MM.1S (cell line): ENCODE measurements at places on chromosomes 4 and X.
A peak's percentile ranks its signal among the peaks of the same experiment; 100 is the strongest.

- DNase-seq, result no peak
Observed at GRCh38 chrX:135389717-135390116, 32.0 kb upstream of the SMIM10L2A start.

DNA sequence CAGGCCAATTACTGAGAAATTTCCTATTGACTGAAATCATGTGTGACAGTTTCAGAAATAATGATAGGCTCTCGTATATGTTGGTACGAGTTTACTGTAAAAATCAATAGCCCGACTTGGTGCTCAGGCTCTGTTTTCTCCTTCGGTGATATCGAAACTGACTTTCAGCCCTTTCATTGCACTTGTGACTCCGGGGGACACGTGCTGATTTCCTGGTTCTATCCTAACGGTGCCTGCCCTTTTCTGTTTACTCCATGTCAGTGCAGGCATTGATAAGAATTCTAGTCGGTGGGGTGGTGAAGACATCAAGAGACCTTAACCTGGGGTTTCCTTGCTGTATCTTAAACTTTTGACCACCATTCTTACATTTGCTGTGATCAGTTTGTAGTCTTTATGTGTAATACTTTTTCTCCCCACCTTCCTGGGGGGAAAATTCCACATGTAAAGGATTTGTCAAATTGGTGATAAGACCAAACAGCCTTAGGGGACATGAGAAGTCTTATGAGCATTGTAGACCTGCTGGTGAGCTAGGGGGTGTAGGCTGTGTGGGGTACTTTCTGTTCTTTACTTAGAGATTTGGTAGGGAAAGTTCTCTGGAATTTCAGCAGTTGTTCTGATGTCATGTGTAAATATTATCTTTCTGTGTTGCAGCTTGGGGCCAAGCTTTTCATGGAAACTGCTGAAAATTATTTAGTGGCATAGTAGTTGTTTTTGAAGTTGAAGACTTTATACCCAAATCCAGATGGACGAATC is 52.7 kb downstream of the TMEM131L start:
- no peak for DNase-seq

DNA sequence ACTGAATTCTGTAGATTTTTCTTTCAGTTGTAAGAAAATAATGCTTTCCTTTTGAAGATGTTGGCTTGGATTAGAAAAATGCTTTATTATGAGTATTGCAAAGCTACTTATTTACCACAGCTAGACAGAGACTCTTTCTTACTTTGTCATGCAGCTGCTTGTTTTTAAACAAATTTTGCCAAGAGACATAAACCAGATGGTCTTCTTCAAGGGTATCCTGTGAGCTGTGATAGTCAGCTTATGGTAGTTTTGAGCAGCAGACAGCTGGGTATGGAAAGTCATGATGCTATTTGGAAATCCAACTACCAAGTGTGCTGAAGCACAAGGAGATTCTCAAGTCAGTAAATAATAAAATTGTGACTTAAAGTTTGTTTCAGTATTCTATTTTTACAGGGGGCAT is 941.5 kb downstream of the DMD start:
- no peak for DNase-seq

DNA sequence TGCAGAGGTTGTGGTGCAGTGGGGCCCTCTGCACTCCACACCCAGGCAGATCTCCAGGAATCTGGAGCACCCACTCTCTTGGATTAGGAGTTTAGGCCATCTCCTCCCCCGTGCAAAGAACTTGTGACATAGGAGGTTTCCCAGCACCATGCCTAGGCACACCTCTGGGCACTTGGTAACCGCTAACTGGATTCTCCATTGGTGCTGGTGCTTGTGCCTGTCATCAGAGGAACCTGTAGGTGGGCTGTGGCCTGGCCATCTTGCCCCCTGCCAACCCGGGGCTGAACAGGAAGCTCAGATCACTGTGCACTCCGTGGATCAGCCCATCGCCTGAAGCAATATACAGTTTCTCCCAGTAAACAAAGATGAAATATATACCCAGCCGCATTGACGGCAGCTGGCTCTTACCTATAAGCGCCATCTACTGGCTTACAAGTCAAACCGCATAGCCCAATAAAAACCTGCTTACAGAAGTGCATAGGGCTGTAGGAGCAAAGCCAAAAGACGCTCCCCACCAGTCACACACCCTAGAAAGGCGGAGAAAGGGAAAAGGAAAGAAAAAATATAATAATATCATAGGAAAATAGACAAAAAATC is 19.1 kb upstream of the TEX13B start:
- peak; percentile 64 for DNase-seq

- DNase-seq, result no peak
Observed at GRCh38 chr4:184811526-184812198, 14.1 kb downstream of the ACSL1 start.

DNA sequence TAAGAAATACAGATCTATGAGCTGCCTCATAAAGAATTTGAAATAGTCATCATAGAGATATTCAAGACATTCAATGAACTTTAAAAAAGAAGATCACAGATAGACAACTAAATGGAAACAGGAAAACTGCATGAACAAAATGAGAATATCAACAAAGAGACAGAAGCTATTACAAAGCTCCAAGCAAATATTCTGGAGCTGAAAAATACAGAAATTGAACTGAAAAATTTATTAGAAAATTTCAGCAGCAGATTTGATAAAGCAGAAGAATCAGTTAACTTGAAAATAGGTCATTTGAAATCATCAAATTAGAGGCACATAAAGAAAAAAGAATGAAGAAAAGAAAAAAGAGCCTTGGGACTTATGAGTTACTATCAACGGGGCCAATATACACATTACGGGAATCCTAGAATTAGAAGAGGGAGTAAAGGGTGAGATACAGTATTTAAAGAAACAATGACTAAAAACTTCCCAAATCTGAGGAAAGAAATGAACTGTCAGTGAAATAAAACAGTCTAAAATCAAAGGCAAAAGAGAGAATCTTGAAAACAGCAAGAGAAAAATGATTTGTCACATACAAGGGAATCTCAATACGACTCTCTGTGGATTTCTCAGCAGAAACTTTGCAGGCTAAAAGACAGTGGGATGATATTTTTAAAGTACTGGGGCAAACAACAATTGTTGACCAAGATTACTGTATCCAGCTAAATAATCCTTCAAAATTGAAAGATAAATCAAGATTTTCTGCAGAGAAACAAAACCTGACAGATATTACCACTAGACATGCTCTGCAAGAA is 641.6 kb downstream of the ANKRD50 start:
- no peak for DNase-seq

GRCh38 chr4:128378668-128379067 is 91.1 kb upstream of the PGRMC2 start:
- no peak for DNase-seq

- no peak for DNase-seq
Observed at GRCh38 chr4:125389713-125390112, 75.0 kb downstream of the FAT4 start.

- peak; percentile 61 for DNase-seq
Observed at GRCh38 chr4:174120446-174121295, 162.8 kb downstream of the FBXO8 start.

GRCh38 chr4:158170691-158171561 is 1.9 kb downstream of the GASK1B start:
- DNase-seq, result no peak

DNA sequence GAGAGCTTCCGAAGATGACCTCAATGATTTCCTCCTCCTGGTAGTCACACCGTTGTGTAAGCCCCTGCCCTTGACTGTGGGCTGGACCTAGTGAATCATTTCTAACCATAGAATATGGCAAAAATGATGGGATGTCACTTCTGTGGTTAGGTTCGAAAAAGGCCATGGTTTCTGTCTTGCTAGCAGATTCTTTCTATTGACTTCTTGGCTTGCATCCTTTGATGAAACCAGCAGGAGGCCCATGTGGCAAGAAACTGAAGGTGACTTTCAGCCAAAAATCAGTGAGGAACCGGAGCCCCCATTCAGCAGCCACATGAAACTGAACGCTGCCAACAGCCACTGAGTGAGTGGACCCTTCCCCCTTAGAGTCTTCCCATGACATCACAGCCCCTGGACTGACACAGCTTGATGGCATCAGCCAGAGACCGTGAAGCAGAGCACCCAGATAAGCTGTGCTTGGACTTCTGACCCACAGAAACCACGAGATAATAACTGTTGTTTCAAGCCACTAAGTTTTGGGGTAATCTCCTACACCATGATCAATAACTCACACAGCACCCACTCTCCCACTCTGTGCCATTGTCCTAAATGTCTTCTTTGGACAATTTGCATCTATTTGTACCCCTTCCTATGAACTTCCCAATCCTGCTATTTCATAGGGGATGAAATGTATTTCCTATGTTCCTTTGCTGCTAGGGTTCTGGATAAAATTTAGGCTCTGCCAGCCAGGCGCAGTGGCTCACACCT is 148.0 kb upstream of the STX18 start:
- DNase-seq, result peak; percentile 96

DNA sequence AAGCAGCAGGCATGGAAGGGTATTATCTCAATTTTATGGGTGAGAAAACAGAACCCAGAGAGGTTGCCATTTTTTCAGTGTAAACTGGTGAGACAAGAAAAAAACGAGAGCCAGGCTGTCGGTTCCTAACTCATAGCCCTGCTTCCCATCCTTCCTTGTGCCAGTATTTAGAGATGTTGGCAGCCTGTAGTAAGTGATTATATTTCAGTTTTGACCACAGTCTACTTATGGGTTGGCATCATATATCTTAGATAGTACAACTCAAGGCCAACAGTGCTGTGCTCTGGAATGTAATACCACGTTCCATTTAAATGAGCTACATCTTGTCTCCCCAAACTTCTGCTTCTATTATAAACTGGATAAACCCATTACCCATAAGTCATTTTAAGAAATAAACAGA is 40.8 kb downstream of the XK start:
- no peak for DNase-seq
